ENCODE measurements at places on chromosomes 2 and 18. TPM values are rescaled to one million over a fixed set of nuclear protein-coding genes. Genes with fewer than 3 reads are reported as not detected.

REL gene
- 8.6 TPM for total RNA-seq

CRYBA2 gene
- not detected for total RNA-seq

EDAR gene
- not detected for total RNA-seq

C2orf66 gene
- 0.16 TPM for total RNA-seq

TMEM182 gene
- 3.6 TPM for total RNA-seq

ITGB6 gene
- total RNA-seq = 0.16 TPM

RPL37A gene
- 3,318 TPM for total RNA-seq

GCC2 gene
- total RNA-seq = 31.4 TPM

LYG1 gene
- 0.47 TPM for total RNA-seq

TGFA gene
- total RNA-seq = 14.2 TPM
